ENCODE measurements at places on chromosomes 12 and 14.

GRCh38 chr14:22998329-22999012 lies 11.5 kb downstream of the C14orf93 start:
- no peak for DNase-seq

DNA sequence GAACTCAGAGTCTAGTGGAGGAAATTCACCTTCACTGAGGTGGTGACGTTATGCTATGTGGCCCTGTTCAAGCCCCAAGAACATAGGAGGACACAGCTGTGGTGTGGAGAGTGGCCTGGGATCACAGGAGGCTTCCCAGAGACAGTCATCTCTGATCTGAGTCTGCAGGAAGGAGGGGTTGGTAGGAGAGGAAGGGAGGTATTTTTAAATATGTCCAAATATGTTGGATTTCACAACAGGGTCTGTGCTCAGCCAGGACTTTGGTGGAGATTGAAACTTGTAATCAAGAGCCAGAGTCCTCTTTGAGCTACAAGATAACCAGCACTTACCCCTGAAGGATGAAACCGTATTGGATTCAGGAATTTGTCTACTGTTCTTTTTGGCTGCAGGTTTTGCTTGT lies 26.4 kb upstream of the MED13L start:
- peak; percentile 53 for DNase-seq

GRCh38 chr12:77847060-77847541 lies 16.4 kb downstream of the NAV3 start:
- peak; percentile 27 for DNase-seq

DNA sequence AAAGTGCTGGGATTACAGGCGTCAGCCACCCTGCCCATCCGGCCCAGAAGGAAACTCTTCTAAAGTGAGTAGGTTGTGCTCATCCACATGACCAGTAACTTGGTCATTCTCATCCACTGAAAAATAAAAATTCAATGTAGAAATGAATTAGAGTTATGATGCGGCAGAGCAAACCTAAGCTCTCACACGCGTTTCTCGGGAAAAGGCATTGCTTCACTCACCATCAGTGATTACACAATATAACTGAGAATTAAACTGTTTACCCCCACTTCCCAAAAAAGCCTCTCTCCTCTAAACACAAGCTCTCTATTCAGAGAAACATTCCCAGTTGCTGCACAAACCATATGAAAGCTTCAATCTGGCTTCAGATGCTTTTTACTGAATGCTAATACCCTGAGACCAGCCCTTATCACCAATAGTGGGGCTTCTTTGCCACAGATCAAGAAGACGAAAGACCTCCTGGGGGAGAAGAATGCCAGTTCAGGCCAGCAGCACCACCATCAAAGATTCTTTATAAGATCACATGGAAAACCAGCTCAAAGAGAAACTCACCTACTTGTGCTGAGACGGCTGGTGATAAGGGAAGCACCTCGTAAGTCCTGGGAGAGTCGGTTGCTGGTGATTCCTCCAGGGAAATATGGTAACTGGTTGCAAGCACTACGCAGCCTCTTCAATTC lies 121.5 kb upstream of the SFSWAP start:
- DNase-seq, result no peak

GRCh38 chr12:75714462-75715322 lies 203.3 kb upstream of the KRR1 start:
- DNase-seq, result peak; percentile 83

DNA sequence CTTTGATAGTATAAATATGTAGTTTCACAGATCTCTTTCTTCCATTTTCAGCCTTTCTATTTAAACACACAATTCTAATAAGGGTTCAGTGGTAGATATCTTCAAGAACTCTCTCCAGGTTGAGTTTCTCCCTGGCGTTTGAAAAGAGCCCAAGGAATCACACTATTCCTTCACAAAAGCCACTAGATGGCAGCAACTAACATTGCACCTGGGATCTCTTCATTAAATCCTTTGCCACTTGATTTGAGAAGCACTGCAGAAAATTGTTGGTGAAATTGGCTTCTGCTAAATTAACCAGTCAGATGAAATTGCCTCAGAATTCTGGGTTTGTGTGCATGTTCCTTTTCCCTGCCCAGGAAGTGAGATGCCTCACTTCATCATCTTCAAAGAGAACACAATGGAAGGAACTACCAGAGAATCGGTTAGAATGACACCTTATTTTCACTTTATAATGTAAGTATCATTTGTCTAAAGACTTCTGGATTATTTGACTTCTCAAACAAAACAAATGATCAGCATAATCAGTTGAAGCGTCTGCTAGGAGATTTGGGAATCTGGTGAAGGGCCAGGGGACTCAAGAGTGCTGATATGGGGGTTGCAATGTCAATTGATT lies 6.8 kb downstream of the CCDC198 start:
- DNase-seq, result peak; percentile 45

DNA sequence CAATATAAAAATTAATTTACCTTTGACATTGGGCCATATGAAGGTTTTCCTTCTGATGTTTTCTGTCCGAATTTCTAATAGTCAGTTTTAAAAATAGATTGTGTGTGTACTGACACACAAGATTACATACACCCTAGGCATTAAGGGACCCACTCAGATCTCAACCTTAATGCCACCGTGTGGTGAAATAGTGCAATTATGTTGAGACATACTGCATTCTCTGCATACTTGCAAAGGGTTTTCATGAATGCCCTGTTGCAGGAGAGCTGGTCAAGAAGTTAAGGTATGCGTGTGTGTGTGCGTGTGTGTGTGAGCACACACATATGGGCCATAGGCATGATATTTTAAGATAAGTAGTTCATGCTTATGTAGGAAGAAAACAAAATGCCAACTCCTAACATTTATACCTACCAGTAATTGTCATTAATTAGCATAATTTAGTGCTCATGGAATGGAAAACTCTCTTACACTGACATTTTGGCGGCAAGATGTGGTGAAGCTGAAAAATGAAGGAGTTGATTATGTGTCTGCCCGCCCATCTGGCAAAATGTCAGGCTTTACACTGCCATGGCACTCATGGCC lies 58.8 kb downstream of the PIK3C2G start:
- peak; percentile 89 for DNase-seq

DNA sequence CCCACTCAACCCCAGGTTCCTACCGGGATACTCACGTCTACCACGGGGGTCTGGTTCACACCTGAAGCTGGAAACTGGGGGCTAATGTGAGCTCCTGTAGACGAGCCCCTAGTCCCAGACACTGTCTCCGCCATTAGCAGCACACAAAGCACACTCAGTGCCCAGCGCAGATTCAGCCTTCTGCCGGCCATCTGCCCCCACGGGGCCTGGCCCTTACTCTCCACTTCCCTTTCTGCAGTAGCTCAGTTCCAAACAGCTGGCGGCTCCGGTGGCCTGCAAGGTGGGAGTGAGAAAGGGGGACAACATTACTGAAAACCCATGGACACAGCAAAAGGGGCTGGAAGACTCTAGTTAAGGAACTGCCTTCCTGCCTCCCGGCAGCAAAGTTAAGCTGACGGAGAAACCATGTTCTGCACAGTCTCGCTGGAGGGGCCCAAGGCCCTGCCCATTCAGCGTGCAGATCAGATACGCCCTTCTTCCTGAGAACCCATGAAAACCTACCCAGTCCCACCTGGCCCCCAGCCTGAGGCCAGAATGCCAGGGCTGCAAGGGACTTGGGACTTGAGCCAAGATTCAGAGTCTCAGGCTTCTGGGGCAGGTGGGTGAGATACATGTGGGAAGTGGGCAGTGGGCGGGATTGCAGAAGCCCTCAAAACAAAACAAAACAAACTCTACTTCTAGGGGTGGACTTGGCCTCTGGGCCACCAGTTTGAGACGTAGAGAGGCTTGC lies 2.1 kb downstream of the SLC8B1 start:
- DNase-seq, result no peak

- DNase-seq, result peak; percentile 61
These were observed 108.7 kb upstream of the CCND2 start for GRCh38 chr12:4164559-4165558.

DNA sequence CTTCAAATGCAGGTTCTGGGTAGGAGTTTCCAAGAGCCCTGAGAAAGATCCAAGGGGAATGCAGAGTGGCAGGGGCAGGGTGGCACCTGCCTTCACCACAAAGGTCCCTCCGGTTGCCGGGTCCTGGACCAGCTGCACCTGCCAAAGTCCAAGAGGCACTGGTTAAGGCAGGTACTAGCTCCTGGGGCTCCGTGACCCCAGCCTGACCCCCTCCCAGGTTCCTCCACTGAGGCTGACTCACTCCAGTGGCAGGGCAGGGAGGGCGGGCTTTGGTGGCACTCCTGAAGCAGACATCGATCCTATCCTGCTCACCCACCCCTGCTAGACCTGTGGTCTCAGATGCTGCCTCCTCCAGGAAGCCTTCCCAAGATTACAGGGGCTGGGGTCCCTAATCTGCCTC lies 11.4 kb downstream of the RPS6KL1 start:
- no peak for DNase-seq

GRCh38 chr14:54025661-54026060 lies 69.0 kb upstream of the BMP4 start:
- peak; percentile 25 for DNase-seq

- DNase-seq, result no peak
These were observed 100.4 kb upstream of the SRRM4 start for GRCh38 chr12:118880720-118881493.

DNA sequence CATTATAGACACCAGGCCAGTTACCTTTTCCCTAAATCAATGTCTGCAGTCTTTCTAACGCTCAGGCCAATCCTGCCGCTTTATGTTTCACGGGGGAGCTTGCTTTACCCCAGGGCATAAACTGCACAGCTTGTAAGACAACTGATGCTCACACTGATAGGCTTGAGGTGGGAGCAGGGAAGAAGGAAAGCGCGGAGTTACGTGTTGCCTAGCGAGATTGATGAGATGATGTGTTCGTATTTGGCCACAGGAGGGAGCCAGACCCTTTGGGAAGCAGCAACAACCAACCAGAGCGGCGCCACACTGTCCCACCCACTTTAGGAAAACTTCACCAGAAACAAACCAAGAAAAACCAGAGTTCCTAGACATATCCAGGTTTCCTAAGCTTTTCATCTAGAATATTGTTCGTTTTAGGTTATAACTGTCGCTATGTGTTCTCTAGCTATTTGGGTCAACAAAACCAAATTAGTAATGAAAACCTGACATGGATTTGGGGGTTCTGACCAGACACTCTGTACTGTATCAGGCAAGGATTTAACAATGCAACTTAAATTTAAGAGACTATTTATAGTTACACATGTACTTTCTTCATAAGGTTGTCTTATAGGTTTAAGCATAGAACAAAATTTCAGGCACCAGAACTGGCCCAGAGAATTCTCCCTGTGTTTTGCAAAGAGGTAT lies 2.4 kb downstream of the IL26 start:
- peak; percentile 82 for DNase-seq

GRCh38 chr12:131963381-131963780 lies 13.6 kb downstream of the EP400 start:
- DNase-seq, result no peak

All from amniotic epithelial cell (primary cell).